ENCODE measurements at places on chromosomes 7 and 10.

DNA sequence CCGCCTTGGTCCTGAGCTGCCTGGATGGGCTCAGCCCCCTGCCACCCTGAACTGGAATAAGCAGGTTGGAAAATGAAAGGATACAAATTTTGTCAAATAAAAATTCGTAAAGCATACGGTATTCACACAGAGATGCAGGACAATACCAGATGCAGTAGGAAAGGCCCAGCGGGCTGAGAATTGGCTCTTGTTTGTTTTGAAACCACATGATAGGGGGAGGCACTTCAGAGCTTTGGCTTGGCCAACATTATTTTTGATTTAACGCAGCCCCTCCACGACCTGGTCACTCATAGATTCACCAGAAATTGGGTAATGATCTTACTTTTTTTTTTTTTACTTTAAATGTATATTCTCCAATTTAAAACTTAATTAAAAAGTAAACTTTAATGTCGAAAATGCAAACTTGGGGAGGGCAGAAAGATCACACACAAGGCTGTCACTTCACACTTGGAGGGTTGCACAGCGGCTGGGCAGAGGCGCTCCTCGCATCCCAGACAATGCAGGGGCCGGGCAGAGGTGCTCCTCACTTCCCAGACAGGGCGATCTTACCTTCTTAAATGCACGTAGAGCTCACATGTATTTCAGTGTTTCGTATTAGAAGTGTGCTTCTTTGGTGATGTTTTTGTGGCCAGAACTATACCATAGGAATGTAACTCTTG is 17.8 kb upstream of the INSIG1 start:
- DNase-seq, result no peak

GRCh38 chr10:1158066-1158465 is 101.9 kb downstream of the WDR37 start:
- no peak for DNase-seq

- DNase-seq, result no peak
Measured at GRCh38 chr10:91227576-91227975, 7.1 kb downstream of the PCGF5 start.

DNA sequence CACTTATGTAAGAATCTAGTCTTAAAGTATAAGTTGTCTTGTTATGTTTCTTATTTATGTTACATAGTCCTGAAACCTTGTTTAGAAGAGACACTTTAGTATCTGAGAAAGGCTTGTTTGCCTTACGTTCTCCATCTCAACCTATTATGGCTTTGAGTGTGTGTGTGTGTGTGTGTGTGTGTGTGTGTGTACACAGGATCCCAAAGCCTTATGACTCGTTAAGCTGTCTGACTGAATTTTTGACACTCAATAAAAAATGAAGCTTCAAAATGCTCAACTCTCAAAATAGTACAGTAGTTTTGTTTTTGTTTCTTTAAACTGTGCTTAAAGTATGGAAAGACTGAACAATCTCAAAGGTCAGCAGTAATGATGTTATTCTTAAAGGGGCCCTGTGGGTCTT is 18.0 kb downstream of the CALU start:
- no peak for DNase-seq

- DNase-seq, result no peak
Measured at GRCh38 chr10:93992400-93993030, 1.2 kb upstream of the PLCE1 start.

DNA sequence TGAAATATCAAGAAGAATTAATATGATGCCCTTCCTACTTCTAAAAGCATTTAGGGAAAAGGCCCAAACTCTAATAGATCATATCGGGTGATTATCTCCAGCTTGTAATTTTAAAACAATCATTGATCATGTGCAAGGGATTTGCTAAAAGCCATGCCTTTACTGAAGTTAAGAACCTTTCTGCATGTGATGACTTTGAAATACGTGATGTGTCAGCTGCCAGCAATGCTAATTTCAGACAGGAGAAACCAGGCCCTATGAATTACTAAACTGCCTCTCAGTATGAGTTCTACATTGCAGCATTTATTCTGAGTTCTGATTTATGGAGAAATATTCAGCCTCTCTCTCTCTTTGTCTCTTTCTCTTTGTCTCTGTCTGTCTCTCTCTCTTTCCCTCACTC is 203.6 kb upstream of the AKR1E2 start:
- no peak for DNase-seq

DNA sequence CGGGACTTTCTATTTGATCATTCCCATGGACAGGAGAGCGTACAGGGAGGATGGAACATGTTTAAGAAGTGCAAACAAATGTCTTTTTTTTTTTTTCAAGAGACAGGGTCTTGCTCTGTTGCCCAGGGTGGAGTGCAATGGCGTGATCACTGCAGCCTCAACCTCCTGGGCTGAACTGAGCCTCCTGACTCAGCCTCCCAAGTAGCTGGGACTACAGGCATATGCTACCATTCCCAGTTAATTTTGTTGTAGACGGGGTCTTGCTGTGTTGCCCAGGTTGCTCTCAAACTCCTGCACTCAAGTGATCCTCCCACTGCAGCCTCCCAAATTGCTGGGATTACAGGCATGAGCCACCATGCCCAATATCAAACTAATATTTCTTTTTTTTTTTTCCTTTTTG is 40.5 kb downstream of the SPDYE5 start:
- no peak for DNase-seq

- no peak for DNase-seq
Measured at GRCh38 chr7:112056409-112056808, 149.8 kb downstream of the DOCK4 start.

DNA sequence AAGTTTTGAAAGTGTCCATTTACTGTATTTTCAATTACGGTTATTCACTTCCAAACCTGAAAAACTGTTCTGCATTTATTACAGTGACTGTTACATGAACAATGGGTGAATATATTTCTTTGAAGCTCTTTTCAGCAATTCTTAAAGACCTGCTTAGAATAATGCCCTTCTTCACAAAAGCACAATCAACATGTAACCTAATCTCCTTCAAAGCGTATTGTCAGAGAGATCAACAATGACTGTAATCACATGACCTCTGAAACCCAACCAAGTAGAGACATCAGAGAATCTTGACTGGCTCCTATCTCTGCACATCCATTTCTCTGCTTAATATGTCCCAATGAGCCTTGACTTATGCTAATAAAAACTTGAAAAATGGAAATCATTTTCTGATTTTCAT is 126.7 kb downstream of the NRCAM start:
- no peak for DNase-seq

DNA sequence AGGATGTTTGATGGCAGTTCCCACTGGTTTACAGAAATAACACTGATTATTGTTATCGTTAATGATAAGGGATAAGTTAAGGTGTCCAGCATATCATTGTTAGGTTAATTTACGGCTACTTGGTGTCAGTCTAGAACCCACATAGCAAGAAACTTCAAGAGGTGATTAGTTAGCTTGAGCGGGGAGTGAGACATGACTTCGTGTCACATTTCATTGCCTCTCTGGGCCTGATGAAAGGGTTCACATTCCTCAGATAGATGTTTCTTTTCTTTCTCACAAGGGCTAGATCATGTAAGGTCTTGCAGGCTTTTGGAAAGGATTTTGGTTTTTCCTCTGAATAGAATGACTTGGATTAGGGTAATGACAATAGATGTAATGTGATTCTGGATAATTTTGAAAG is 26.7 kb downstream of the WAC start:
- no peak for DNase-seq

DNA sequence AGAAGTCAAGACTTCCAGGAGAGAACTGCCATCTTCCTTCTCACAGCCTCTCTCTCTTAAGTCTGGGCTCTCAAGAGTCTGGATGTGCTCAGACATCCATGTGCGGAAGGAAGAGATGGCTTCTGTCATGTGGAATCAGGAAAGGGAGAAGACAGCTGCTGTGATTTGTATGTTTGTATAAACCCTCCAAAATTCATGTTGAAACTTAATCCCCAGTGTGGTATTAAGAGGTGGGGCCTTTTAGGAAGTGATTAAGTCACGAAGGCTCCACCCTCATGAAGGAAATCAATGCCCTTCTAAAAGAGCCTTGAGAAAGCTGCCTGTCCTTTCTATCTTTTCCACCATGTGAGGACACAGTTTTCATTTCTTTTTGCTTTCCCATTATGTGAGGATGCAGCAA is 73.9 kb upstream of the PTN start:
- no peak for DNase-seq

- no peak for DNase-seq
Measured at GRCh38 chr7:149692557-149692982, 80.8 kb downstream of the ZNF467 start.

- no peak for DNase-seq
Measured at GRCh38 chr10:120770496-120770895, 80.7 kb upstream of the WDR11 start.

DNA sequence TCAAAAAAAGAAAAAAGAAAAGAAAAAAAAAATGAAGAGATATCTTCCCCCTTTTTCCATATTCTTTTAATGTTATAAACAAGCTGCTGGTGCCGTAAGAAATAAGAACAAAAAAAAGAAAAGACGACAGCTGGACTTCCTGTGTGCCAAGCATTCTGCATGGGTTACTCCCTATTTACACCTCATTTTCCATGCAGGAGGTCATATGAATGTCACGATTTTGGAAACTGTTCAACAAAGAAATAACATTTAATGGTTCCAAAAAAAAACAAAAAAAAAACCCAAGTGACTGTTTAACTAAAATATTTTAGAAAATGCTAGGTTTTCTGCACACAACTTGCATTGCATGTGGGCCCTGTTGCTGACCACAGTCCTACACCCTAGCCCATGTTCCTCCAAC is 159.3 kb downstream of the TNS3 start:
- no peak for DNase-seq

GRCh38 chr10:916716-917415 is 14.6 kb downstream of the LARP4B start:
- DNase-seq, result no peak

- no peak for DNase-seq
Measured at GRCh38 chr7:74480861-74481417, 27.2 kb downstream of the GTF2IRD1 start.
